ENCODE measurements at places on chromosomes 1 and 21.

GRCh38 chr1:10280439-10281350, 70.3 kb downstream of the KIF1B start:
- no peak for DNase-seq

GRCh38 chr1:29856340-29857114, 620.2 kb downstream of the PTPRU start:
- DNase-seq: no peak

DNA sequence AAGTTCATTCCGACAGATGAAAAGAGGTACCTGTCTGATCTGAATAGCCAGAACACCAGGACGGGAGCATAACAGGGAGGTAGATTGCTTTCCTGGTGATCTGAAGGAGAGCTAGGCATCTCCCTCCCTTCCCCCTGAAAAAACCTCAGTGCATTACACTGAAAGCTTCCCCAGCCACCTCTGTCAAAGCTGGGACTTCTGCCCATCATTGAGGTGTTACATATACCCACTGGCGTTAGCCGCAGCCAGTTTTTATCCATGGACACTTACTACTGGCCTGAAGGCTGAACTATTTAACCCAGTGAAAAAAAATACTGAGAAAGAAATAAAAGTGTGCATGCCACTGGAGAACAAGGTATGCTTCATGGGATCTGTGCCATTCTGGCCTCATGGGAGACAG, 568.3 kb upstream of the ADAMTS5 start:
- no peak for DNase-seq

DNA sequence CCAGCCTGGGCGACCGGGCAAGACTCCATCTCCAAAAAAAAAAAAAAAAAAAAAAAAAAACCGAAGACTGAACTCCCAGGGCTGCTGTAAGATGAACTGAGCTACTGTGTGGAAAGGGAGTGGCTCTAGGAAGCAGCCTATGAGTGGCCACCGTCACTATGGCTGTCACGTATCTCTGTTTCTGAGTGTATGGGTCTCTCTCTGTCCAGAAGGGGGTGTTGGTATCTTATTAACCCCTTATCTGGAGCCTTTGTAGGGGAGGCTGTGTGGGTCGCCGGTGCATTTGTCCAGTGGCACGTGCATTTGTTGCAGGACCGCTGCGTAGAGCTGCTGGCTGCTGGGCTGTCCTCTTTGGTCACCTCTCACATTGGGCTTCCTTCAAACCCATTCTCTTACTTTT, 326.6 kb downstream of the CAMTA1 start:
- no peak for DNase-seq

DNA sequence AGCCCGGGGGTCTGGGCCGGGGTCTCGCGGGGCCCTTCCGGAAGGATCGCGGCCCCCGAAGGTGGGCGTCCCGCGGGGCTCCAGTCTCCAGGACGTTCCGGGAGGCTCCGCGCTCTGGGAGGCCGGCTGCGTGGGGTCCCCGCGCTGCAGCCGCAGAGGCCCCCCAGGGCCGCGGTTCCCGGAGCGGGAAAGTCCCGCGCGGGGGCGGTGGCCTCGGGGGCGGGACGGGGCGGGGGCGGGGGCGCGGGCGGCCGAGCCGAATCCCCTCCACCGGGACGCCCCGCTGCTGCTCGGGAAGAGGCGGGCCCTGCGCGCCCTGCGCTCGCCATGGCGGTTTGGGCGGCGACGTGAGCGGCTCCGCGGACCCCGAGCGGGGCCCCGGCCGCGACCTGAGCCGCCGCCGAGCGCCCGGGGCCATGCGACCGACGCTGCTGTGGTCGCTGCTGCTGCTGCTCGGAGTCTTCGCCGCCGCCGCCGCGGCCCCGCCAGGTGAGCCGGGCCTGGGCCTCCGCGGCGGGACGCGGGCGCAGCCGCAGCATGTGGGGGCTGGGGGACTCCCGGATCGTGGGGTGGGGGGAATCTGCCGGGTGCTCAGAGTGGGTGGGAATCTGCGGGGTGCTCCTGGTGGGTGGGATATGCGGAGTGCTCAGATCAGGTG, at the start of gene IFNGR2:
TSS of gene IFNGR2 (plus strand) at position 286 of the 658 bp plus-strand sequence. CDS start at position 417, 131 bp downstream.
- DNase-seq: no peak

GRCh38 chr1:194055536-194055935, 869.1 kb upstream of the B3GALT2 start:
- DNase-seq: no peak

GRCh38 chr1:217506878-217507277, 124.0 kb downstream of the GPATCH2 start:
- no peak for DNase-seq
